ENCODE measurements at places on chromosomes 13 and 19.

DNA sequence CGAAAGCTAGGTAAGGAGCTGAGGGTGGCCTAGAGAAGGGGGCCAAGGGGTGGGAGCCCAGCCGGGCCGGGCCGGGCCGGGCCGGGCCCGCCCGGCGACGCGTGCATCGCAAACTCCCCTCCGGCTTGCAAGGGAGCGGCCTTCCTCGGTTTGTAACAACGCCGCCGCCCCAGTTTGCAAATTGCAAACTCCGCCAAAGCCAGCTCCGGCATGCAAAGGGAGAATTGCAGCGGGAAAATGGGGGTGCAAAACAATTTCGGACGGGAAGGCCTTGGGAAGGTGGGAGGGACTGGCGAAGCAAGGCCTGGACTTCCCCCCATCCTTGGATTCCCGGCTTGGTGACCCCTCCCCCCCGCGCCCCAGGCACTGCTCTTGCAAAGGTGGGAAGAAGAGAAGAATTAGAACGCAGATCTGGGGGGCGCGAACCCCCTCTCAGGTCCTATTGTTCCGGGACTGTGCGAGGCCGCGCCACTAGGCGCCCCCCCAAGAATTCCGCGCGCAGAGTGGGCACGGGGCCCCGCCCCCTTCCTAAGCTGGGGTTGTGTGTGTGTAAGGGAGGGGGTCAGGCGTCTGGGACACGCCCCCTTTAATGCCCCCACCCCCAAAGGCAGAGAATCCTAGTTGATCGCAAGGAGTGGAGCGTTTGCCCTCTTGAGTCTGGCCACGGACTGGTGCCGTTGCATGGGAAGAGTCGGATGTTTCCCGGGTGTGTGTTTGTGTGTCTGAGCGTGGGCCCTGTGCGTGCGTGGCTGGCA is 926 bp downstream of the PRR12 start:
- no peak for DNase-seq

DNA sequence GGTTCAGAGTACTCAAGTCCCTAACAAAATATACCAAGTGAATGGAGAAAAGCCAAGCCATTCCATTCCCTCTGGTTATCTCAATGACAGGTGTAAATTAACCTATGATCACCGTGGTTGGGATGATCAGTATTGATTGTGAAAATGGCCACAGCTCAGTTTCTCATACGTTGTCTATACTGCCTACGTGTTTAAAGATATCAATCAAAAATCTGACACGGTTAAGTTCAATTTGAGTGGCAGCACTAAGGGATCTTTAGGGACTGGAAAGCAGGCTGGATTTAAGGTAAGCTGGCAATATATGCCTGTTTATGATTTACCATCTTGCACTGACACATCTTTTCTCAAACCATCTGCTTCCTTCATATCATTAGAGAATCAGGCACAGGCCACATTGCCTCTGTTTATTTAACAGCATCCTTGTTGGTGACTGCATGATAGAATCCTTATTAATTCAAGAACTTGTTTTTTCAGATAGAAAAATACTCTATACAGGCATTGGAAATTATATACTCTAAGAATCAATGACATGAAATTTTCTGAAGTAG is 907.9 kb downstream of the PCDH9 start:
- no peak for DNase-seq

GRCh38 chr13:100392709-100393630 is 195.6 kb downstream of the GGACT start:
- no peak for DNase-seq

DNA sequence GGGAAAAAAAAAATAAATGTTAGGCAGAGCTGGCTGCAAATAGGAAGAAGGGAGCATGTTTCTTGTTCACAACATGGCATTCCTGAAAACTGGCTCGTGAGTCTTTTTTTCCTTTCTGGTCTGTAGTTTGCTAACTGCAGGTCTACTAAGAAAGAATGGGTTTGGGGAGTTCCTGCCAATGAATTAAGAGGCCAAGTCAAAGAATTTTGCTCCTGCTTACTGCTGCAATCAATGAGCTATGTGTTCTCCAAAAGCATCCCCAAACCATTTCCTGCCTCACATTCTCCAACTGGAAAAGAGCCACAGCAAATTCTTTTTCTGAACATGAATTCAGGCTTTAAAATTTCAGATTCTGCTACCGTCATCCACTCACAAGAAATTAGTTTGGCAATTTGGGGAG is 88.6 kb downstream of the DCT start:
- DNase-seq: no peak

- DNase-seq: no peak
Measured at GRCh38 chr19:54921082-54921481, 15.1 kb downstream of the NCR1 start.

DNA sequence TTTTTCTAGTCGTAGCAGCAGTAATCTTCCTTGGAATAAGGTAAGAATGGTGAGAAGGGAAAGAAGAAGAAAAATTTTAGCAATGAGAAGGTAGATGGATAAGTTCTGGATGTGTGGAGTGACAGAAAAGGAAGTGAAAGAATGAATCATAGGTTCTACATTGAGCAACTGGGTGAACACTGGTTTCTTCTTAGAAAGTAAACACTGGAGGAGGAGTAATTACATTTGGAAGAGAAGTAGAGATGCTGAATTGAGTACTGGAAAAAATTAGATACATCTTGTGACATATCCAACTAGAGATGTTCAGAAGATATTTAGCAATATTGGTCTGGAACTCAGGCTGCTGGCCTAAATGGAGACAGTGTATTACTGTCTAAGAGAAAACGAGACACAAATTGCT is 148.5 kb downstream of the GPC5 start:
- no peak for DNase-seq

Measured in GM12892 (cell line).